T-helper 9 cell (primary cell): ENCODE measurements at places on chromosomes 16 and 17.

GRCh38 chr16:87550495-87550961, 51.8 kb upstream of the JPH3 start:
- peak; percentile 63 for DNase-seq

DNA sequence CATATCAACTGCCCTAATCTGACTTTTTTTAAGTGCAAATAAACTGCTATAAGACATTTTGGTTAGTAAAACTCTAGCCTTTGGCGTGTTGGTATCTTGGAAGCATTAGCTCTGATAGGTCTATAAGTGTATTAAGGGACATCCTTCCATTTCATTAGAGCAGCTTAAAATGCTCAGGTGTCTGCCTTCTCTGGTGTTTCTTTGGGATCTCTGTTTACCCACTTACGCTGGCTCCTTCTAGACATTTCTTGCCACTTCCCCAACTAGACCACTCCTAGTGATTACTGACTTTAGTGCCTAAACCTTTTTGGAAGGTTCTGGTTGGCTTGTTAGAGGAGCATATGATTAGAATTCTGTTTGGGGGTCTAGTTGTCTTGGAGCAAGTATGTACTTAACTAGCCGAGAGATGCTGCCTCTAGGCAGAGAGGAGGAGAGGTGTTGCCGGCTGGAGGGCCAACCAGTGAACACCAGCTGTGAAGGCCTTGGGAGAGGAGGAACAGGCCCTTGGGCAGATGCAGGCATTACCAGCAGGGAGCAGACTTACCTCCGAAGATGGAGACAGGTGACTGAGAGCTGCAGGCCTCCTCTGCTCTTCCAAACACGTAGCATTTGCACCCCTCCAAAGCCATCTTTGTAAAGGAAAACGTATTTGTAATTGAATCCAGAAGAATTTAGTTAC, 15.2 kb upstream of the CLEC18C start:
- no peak for DNase-seq

DNA sequence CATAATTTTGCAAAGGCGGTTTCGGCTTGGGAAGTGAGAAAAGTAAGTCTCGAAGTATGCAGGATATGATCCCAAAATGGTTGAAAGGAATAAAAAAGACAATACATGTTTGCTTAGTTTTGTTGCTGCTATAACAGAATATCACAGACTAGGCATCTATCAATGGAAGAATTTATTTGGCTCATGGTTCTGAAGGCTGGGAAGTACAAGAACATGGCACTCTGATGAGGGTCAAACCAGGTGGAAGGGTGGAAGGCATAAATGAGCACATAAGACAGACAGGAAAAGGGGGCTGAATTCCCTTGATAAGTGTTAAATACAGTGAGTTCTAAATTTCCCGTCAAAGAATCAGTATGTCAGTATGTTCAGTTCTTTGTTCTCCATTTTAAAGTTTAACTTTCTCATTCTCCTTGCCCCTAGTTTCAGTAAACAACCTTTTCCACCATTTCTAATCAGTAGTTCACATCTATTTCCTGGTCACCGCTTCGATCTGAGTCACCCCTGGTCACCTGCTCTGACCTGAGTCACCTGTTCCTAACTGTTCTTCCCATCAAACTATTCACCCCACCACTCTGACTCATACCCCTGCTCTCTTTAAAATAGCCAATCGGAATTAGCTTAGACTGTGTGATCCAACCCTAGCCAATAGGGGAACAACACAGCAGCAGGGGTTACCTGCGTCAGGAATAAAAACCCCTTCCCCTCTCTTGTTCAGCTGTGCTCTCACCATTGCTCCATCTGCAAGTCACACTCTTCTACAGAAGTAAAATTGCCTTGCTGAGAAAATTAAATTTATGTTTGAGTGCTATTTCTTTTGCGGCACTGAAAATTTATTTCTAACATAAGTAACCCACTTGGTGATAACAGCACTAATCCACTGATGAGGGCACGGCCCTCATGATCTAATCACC, 240.8 kb downstream of the STX8 start:
- no peak for DNase-seq

- DNase-seq: no peak
Observed at GRCh38 chr17:13346081-13346533, 255.6 kb downstream of the HS3ST3A1 start.

DNA sequence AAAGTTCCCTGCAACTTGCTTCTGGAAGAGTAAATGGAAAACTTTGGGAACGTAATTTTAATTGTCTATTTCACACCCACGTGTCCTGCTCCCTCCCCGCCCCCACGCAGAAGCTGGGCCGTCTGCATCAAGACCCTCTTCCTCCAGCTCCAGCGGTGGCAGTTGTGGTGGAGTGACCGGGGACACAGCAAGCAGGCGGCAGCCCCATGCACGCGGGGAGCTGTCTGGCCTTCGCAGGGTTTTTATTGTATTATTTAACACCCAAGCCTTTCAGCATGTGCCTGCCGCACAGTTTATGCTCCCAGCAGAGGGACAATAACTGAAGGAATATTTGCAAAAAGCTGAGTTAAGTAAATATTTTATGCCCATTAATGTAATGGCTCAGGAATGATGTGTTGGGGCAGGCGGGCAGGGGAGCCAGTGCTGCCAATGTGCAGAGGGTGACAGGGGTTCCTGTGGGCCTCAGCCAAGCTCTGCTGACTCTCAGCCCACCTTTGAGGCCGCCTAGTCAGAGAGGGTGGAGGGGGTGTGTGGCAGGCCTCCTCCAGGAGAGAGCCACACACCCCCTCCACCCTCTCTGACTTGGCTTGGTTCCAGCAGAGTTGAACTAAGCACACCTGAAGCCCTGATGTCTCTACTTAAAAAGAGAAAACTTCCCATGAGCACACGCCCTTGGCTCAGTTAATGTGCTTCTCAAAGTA, 32.4 kb upstream of the ENPP7 start:
- DNase-seq: no peak
